Hematopoietic multipotent progenitor cell treated with erythropoietin and hydrocortisone succinate and interleukin-3 and kit ligand, for 6 days (in vitro differentiated cells): ENCODE measurements at places on chromosomes 5 and 9.

GRCh38 chr9:126925876-126926275 lies 11.3 kb downstream of the RALGPS1 start:
- DNase-seq = no peak

- DNase-seq = no peak
Measured at GRCh38 chr5:122501089-122501435, 189.0 kb downstream of the SNCAIP start.

- peak; percentile 91 for DNase-seq
Measured at GRCh38 chr9:137277329-137278041, at the start of gene TOR4A. Gene TOR4A, plus strand, starts transcription at chr9:137277726. Its CDS starts 964 bp downstream, at chr9:137278690.

GRCh38 chr5:81556809-81557208 lies 162.9 kb upstream of the ACOT12 start:
- no peak for DNase-seq

GRCh38 chr5:68464424-68464823 lies 248.9 kb downstream of the PIK3R1 start:
- DNase-seq = peak; percentile 24

GRCh38 chr9:77912895-77913693 lies 118.5 kb downstream of the GNAQ start:
- DNase-seq = peak; percentile 56

DNA sequence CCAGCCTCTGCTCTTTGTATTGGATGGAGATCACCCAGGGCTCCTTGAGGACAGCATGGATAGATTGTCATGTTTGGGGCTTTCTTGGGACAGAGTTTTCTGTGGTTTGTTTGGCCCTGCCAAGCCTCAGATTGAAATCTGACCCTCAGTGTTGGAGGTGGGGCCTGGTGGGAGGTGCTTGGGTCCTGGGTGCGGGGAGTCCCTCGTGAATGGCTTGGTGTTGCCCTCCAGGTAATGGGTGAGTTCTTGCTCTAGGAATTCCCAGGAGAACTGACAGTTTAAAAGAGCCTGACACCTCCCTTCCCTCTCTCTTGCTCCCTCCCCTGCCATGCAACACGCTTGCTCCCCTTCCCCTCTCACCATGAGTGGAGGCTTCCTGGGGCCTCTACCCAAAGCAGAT lies 48.6 kb upstream of the OLFM1 start:
- DNase-seq = no peak

GRCh38 chr5:159187719-159188118 lies 21.6 kb downstream of the RNF145 start:
- DNase-seq = no peak
